ENCODE measurements at places on chromosomes 3 and 15.

GRCh38 chr3:160747422-160747821, 8.6 kb upstream of the PPM1L start:
- no peak for DNase-seq

DNA sequence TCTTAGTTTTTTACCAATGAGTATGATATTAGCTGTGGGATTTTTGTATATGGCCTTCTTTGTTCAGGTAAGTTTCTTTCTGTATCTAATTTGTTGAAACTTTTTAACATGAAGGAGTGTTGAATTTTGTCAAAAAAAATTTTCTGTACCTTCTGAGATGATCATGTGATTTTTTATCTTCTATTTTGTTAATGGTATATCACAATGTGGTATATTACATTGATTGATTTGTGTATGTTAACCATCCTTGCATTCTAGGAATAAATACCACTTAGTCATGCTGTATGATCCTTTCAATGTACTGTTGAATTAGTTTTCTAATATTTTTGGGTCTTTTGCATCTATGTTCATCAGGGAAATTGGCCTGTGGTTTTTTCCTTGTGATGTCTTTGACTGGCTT, 92.5 kb upstream of the MNS1 start:
- DNase-seq, result no peak

DNA sequence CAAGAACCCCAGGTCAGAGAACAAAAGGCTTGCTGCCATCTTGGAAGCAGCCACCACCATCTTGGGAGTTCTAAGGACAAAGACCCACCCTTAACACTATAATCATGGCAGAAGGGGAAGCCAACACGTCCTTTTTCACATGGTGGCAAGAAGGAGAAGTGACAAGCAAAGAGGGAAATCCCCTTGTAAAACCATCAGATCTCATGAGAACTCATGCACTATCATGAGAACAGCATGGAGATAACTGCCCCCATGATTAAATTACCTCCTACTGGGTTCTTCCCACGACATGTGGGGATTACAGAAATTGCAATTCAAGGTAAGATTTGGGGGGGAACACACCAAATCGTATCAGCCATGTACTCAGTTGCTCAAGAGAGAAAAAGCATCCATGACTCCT, 21.1 kb upstream of the GBE1 start:
- DNase-seq, result no peak

DNA sequence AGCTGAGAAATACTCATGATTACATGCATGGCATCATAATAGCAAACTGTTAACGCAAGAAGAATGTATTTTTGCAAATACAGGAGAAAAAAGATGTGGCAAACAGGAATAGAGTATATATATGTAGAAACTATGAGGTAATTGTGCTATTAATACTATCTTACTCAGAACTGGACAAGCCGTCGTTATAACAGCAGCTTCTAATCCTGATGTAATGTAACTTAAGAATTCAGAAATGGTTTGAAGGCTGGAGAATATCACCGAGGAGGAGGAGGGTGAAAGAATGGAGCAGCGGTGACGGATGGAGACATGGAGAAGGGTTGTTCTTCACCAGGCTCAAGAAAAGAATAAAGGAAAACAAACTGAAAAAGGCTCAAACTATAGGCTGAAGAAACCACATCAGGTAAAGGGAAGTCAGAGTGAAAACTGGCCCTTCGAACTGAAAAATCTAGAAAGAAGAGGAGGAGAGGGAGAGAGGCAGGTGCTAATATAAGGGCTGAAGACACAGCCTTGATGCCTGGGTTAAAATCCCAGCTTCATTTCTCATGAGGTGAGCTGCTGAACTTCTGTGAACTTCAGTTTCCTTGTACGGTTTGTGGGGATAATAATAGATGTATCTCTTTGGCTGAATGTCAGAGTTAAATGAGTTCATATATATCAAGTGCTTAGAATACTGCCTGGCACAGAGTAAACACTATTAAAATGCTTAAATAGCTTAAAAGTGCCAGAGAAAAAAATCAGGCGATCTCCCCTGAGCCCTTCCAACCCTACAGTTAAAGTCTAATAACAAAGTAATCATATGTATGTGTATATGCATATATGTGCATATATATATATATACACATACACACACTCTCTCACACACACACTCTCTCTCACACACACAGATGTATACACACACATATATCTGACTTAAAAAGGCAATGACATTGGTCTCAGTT, 43.9 kb downstream of the GOLIM4 start:
- no peak for DNase-seq

DNA sequence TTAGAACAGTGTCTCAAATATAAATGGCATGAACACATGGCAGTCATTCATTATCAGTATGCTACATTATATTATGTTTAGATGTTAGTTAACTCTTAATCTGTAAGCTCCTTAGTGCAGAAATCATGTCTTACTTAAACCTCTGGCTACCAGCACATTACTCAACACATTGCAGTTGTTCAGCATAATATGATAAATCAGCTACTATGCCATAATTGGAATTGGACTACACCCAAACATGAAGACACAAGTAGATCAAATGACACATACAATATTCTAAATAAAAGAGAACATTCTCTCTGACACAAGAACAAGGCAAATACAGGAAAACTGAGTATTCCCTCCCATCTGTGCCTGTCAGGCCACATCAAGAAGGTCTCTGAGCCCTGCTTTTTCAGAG, 116.1 kb downstream of the PCCB start:
- no peak for DNase-seq

DNA sequence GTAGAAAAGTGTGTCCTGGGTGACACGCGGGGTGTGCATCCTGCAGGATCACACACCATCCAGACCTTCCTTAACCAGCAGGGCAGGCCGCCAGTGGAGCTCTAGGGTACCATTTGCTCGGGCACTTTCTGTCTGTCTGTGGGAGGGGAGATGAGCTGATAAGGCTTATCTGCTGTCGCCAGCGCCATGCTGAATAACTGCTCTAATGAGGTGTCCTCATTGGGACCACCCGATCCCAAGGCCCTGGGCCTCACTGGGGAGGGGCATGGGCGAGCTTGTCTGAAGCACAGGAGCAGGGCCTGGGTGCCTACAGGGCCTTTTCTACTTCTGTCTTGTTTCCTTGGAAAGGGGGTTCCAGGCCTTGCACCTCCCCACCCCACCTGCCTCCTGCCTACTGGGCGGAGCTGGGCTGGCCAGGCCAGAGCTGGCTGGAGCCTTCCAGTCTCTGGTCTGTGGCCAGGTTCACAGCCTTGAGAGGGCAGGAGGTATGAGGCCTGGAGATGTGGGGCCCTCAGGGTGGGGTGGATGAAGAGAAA, 2.5 kb upstream of the GATA2 start:
- DNase-seq, result no peak

GRCh38 chr15:98909968-98910885, 97.4 kb downstream of the PGPEP1L start:
- DNase-seq, result no peak

DNA sequence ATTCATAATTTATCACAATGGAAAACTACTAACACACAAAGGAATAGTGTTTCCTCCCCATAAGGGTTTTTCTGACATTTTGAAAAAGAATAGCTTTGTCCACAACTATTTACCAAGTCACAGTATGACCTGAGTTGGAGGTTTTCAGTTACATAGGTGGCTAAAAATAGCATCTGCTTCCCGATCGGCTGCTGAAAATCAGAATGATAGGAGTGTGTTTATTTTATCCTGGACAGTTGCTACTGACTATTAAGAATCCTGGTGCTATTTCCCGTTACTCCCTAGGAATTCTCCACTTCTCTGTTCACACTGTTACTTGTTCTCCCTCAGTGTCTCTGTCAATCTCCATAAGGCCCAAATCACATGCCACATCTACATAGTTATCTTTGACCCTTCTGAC, 353.9 kb upstream of the RARB start:
- no peak for DNase-seq

DNA sequence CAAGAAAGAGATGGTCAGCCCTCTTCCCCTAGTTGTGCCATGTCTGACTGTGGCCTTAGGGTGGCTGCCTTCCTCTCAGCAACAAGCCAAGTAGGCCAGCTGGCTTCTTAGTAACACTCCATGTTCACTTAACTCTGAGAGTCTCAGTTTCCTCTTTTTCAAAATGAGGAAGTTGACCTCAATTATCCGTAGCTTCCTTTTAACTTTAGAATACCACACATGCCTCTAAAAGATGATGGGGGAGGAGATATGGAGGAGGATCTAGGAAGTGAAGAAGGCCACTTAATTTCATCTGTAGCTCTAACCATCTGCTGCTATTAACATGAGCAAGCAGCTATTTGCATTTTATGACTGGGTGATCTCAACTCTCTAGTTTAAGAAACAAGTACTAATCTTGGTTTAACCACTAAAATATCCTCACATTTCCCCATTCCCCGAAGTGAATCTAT, 32.9 kb downstream of the CD200R1L start:
- DNase-seq, result peak; percentile 49

- no peak for DNase-seq
Observed at GRCh38 chr15:82874267-82874666, 64.8 kb downstream of the WHAMM start.

DNA sequence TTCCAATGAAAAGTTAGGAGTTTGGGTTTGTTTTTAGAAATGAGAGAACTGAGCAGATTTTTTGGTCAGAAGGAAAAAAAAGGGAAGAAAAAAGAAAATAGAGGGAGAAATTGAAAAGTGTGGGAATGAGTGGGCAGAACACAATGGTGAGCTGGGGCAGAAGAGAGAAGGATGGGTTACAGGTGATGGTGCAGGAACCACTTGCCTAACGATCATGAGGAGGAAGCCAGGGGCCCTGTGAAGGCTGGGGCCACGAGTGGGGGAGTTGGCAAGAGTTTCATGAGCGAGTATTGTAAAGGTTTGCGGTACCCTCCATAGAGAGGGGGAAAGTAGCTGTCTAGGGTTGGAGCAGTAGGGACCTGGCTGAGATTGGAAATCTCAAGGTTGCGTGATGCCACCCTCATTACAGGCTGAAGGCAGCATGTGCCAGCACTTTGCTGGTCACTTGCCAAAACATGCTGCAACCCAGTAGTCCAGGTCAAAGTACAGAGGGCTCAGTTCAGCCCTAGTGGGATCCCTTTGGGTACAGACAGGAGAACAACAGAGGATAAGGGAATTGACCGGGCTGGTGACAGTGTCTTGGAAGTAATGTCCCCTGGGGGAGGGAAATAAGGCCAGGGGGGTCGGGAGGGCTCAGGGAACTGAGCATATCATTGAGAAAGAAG, 6.6 kb downstream of the IVD start:
- DNase-seq, result no peak

DNA sequence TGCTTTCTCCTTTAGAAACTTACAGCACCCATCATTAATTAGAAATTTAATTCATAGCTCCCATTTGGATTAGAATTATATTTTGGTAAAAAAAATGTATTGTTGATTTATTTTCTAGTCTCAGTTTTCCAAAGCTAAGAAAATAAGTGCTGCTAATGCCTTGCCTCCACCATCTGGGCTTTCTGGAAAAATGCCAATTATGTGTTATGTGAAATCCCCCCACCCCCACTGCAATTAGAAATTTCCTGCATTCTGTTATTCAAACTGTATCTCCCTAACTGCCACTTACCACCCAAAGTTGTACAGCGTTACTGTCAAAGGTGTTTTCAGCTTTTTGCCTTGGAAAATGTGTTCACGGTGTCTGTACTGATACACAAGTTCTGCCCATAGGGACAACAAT, 617.2 kb upstream of the UBE2E2 start:
- DNase-seq, result peak; percentile 89

- no peak for DNase-seq
Observed at GRCh38 chr3:77079988-77080610, 40.2 kb downstream of the ROBO2 start.

GRCh38 chr15:79243723-79244122, 38.8 kb upstream of the ANKRD34C start:
- DNase-seq, result no peak

DNA sequence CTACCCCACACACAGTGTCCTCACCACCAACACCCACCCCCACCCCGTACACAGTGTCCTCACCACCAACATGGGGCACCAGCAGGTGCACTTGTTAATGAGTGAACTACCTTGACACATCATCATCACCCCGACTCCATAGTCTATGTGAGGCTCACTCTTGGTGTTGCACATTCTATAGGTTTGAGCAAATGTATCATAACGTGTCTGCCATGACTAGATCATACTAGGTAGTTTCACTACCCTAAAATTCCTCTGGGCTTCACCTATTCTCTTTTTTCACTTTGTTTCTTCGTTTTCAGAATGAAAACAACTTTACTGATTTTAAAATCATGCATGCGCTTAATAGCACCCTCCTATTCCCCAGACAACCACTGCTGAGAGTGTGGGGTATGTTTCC, 102.6 kb upstream of the SLC6A6 start:
- no peak for DNase-seq

DNA sequence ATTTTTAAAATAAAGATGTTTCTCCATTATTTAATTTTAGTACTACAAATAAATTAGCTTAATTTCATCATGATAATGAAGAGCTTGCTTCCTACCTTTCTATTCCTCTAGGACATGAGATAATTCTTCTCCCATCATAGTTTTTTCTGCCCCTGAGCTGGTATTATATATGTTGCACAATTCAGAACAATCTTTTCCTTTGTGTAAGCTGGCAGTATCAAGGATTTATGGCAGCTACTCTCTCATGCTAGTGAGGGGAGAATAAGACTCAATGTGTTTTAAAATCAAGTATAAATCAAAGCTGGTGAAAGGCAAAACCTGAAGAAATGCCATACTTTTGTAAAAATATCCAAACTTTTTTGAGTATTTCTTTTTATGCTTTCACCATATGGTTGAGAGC, 1405.3 kb downstream of the SI start:
- no peak for DNase-seq

- no peak for DNase-seq
Observed at GRCh38 chr15:35107122-35107521, 22.0 kb upstream of the NANOGP8 start.

DNA sequence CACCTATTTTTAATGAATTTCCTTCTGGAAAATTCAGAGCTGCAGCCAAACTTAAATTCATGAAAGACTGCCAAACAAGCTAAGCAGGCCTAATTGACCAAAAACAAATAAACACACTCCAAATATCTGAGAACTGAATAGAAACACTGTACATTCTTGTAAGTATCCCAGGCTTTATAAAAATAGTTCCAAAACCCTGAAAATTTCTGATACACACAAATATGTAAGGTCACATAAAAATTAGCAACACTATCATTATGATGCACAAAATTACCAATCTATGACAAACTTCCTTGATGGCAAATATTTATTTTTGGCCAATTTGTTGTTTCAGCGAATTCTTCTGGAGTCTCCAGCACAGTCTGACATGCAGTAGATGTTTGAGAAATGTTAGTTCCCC, 117.9 kb upstream of the UBE2E2 start:
- no peak for DNase-seq

GRCh38 chr3:30332196-30333021, 274.0 kb upstream of the TGFBR2 start:
- no peak for DNase-seq

DNA sequence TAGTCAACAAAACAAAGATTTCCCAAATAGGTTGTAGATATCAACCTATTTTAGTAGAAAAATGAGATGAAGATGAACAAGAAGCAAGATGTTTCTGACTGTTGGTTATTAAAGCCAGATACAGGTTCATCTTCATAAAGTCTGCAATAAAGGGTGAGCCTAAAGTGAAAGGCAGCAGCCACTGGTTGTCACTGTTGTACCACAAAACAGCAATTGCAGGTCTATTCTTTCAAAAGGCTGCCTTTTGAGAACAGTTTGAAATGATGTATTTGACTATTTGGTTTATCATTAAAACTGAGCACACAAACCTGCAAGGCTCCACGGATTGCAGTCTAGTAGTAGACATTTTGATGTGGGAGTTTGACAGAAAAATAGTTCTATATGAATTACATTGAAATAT, 543.4 kb downstream of the GBE1 start:
- no peak for DNase-seq

Data from DMS 273 treated with DMSO at 0.1 percent for 48 hours (cell line).